Epithelial cell of proximal tubule (primary cell): ENCODE measurements at places on chromosomes 5 and 9.

DNA sequence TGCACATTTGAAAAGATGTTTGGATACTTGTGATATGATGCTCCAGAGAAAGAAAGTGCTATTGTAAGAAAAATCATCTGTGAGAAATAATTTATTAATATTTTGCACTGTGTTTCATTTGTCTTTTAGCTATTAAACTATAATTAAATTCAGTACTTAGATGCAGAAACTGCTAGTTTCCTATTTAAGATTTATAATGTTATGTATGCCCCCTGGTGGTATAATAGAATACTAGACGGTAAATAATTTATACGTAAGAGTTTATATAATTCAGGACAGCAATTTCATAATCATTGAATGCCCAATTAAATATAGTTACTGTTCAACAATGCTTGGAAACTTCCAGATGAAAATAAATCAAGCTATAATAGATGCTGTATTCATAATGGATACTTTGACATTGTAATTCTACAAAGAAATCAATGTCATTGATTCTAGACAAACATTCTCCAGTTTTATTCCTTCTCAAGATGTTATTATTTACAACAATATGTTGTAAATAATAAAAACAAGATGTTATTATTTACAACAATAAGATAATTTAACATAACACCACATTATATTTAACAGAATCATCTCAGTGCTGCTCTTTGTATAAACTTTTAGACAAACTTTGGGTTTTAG lies 101.0 kb downstream of the TMEM232 start:
- peak; percentile 1 for DNase-seq

DNA sequence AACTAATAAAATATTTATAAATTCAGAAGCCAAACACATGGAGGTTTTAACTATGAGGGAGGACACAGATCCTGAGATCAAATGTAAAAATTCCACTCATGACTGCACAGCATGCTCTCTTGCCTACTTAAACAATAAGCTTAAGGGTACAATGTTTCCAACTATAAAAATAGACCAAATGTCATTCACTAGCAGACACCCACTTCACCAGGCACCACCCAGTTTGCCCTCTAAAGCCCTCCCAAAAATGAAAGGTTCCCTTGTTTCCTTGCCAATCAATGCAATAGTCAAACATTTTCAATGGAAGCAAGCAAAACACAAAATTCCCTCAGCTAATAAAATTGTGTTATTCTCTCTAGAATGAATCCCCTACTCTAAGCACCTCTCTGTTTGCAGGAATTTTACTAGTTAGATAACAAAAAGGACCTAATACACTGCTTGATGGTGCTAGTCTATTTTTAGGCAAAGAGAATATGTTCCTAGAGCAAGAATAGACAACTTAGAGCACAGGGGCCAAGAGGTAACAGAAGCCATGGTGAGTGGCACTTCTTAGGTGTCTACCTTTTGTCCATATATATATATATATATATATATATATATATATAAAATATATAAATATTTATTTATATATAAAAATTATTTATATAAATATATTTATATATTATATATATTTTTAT lies 135.3 kb downstream of the HOMER1 start:
- DNase-seq = no peak

DNA sequence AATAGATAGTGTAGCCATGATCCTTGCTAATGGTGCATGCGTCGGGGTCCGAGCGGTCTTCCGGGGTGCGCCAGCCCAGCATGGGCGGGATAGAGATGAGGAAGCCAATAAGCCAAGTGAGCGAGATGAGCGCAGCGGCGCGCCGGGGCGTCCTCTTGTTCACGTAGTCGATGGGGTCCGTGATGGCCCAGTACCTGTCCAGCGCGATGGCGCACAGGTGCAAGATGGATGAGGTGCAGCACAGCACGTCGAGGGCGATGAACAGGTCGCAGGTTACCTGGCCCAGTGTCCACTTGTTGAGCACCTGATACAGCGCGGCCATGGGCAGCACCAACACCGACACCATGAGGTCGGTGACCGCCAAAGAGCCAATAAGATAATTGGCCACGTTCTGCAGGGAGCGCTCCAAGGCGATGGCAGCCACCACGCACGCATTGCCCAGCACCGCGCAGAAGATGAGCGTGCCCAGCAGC lies 1.1 kb downstream of the HTR1A start:
- no peak for DNase-seq

- DNase-seq = no peak
These were observed 32.5 kb upstream of the GNAQ start for GRCh38 chr9:78064075-78064474.
